ENCODE measurements at places on chromosomes 3 and 15. TPM values are rescaled to one million over a fixed set of nuclear protein-coding genes. Genes with fewer than 3 reads are reported as not detected.
A peak's percentile ranks its signal among the peaks of the same experiment; 100 is the strongest.

DNA sequence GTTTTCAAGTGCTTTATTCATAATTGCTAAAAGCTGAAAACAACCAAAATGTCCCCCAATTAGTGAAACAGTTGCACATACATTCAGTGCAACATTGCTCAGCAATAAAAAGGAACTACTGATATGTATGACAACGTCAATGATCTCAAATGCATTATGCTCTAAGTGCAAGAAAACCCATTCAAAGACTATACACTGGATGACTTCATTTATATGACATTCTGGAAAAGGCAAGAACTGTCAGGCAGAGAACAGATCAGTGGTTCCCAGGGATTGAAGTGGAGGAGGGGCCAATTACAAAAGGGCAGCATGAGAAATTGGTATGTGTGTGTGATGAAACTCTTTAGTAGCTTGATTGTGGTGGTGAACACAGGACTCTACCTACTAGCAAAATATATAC, 585.6 kb downstream of the TBL1XR1 start:
- no peak overlapping the region for H3K4me3 ChIP-seq
- no peaks in the 10 kb centered on the region for H3K4me1 ChIP-seq

DNA sequence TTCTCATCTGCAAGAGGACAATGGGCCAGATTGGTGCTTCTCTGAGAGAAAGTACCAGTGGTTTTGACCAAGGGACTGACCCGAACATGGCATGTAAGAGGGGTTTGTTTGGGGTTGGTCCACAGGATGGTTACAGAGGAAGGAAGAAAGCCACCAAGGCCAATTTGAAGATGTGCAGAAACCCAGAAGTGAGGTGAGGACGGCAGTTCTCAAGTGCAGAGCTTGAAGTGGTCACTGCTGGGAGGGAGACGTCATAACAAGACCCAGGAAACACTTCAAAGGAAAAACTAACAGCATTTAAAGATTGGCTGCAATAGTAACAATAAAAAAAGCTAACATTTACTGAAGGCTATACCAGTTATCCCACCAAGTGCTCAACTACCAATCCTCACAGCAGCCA, 29.1 kb downstream of the LIPC start:
- H3K4me3 ChIP-seq, result no peak overlapping the region
- no peak for DNase-seq
- H3K4me1 ChIP-seq, result peaks cover 5% of the 10 kb centered on the region
- H3K27ac ChIP-seq, result no peak overlapping the region
- H3K27me3 ChIP-seq, result no peaks in the 10 kb centered on the region
- no peaks in the 10 kb centered on the region for H3K36me3 ChIP-seq

- no peak overlapping the region for H3K27ac ChIP-seq
- H3K4me3 ChIP-seq, result no peak overlapping the region
- H3K4me1 ChIP-seq, result no peaks in the 10 kb centered on the region
- H3K27me3 ChIP-seq, result no peaks in the 10 kb centered on the region
- DNase-seq, result no peak
- H3K36me3 ChIP-seq, result no peaks in the 10 kb centered on the region
Observed at GRCh38 chr3:6601374-6601773, 259.5 kb upstream of the GRM7 start.

DNA sequence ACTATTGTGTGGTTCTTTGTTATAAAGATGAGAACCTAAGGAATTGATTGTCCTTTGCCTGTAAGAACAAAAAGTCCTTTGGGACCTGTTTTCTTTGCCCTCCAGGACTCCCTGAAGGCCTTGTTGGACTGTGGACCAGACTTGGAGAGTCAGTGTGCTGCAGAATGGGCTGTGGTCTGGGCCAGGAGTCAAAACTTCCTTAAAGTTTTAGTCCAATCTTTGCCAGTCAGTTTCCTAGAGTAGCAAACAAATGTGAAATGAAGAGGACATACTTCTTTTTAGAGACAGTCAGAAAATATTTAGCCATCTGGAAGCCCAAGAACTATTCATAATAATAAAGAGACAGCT, 45.4 kb downstream of the PDE8A start:
- H3K4me3 ChIP-seq, result no peak overlapping the region
- H3K27ac ChIP-seq, result no peak overlapping the region
- H3K27me3 ChIP-seq, result no peaks in the 10 kb centered on the region
- H3K4me1 ChIP-seq, result peaks cover 20% of the 10 kb centered on the region

DNA sequence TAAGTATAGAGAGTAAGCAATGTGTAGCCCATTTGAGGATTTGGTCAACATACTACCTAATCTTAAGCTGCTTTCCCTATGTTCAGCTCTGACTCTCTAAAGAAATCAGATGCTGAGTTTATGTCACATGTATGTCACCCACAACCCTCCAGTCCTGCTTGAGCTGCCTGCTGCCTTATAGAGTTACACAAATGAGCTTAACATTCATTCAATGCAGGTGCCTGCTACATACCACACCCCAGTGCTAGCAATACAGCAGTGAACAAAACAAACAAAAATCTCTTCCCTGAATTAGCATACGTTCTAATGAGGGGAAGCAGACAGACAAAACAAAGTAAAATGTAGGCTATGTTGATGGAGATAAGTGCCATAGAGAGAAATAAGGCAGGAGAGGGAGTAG, 93.0 kb downstream of the HHLA2 start:
- H3K4me1 ChIP-seq, result no peaks in the 10 kb centered on the region
- no peak for DNase-seq
- no peak overlapping the region for H3K4me3 ChIP-seq
- H3K27me3 ChIP-seq, result peaks cover 31% of the 10 kb centered on the region

- H3K36me3 ChIP-seq, result no peaks in the 10 kb centered on the region
- DNase-seq, result peak; percentile 98
- no peak overlapping the region for H3K4me3 ChIP-seq
- no peak overlapping the region for H3K27ac ChIP-seq
- H3K27me3 ChIP-seq, result peaks cover 18% of the 10 kb centered on the region
Observed at GRCh38 chr3:38738630-38739395, 77.2 kb downstream of the SCN10A start.

- H3K4me3 ChIP-seq, result no peak overlapping the region
- H3K36me3 ChIP-seq, result no peaks in the 10 kb centered on the region
- no peaks in the 10 kb centered on the region for H3K27me3 ChIP-seq
- H3K4me1 ChIP-seq, result no peaks in the 10 kb centered on the region
- no peak overlapping the region for H3K27ac ChIP-seq
- no peak for DNase-seq
Observed at GRCh38 chr3:72515281-72515680, 333.0 kb downstream of the SHQ1 start.

PPARG gene
- 4.5 TPM for total RNA-seq

EEF1AKMT4 gene
- 5.2 TPM for total RNA-seq

GRCh38 chr3:112623213-112623612, 17.7 kb downstream of the CCDC80 start:
- no peak for DNase-seq
- H3K4me1 ChIP-seq, result peaks cover 4% of the 10 kb centered on the region
- no peaks in the 10 kb centered on the region for H3K27me3 ChIP-seq
- no peaks in the 10 kb centered on the region for H3K36me3 ChIP-seq
- no peak overlapping the region for H3K27ac ChIP-seq

PLA2G4D gene
- not detected for total RNA-seq

TPRG1 gene
- 0.69 TPM for total RNA-seq

TUSC7 gene
- total RNA-seq, result not detected

- no peak overlapping the region for H3K4me3 ChIP-seq
- peaks cover 14% of the 10 kb centered on the region for H3K36me3 ChIP-seq
- no peaks in the 10 kb centered on the region for H3K4me1 ChIP-seq
- no peak overlapping the region for H3K27ac ChIP-seq
- DNase-seq, result no peak
- H3K27me3 ChIP-seq, result no peaks in the 10 kb centered on the region
Observed at GRCh38 chr3:196736670-196737374, 2.8 kb upstream of the PAK2 start.

TGM5 gene
- total RNA-seq, result not detected

ACTC1 gene
- total RNA-seq, result 77.6 TPM

SCAPER gene
- 11.8 TPM for total RNA-seq

TBCCD1 gene
- 12.6 TPM for total RNA-seq

DNA sequence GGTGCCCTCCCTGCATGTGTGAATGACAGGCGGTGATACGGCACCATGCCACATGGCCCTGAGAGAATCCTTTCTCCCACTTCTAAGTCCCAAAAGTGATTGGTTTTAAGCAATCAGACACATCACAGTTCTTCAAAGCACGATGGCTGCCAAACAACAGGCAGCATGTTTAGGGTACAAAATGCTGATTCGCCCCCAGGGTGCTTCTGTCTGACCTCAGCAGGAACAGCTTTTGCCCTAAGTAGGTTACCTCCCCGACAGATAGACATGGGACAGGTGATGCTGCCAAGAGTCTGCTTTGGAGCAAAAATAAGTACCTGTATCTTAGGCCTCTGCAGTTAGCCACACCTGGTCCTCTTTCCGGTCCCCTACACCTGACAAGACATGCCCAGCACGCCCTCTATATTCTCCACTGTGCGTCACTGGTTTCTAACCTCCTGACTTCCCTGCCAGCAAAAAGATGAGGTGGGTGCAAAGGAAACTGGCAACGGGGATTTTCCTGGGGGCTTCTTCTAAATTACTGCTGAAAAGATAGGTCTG, 549.8 kb downstream of the FOXP1 start:
- H3K36me3 ChIP-seq, result peaks cover 3% of the 10 kb centered on the region
- no peak overlapping the region for H3K27ac ChIP-seq
- DNase-seq, result no peak
- no peaks in the 10 kb centered on the region for H3K27me3 ChIP-seq

C3orf20 gene
- total RNA-seq, result not detected

GRCh38 chr3:155885292-155885691, 14.8 kb downstream of the GMPS start:
- H3K36me3 ChIP-seq, result no peaks in the 10 kb centered on the region
- DNase-seq, result no peak
- H3K4me1 ChIP-seq, result no peaks in the 10 kb centered on the region
- no peak overlapping the region for H3K27ac ChIP-seq
- H3K27me3 ChIP-seq, result no peaks in the 10 kb centered on the region
- no peak overlapping the region for H3K4me3 ChIP-seq

DNA sequence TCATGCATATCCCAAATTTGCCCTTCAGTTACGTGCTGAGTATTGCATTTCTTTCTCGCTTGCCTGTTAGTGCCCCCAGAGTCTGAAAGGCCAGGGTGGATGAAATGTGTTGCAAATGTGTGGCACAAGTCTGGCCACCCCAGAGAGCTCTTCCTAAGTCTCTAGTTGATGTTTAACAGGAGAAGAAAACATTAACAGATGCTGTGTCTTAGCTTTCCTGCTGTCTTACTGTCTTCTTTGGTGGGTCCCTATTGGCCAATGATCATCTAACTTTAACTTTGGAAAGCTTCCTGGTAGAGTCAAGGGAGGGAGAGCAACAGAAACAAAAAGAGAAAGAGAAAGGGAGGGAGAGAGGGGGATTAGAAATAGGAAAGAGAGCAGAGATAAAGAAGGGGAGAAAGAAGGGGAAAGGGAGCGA, 76.7 kb upstream of the P3H2 start:
- H3K4me3 ChIP-seq, result peak overlapping the region; percentile 37
- no peaks in the 10 kb centered on the region for H3K27me3 ChIP-seq
- peak; percentile 54 for DNase-seq
- H3K36me3 ChIP-seq, result no peaks in the 10 kb centered on the region
- no peak overlapping the region for H3K27ac ChIP-seq

PPP2R3A gene
- 11.2 TPM for total RNA-seq

ATXN7 gene
- total RNA-seq, result 28.8 TPM

DNA sequence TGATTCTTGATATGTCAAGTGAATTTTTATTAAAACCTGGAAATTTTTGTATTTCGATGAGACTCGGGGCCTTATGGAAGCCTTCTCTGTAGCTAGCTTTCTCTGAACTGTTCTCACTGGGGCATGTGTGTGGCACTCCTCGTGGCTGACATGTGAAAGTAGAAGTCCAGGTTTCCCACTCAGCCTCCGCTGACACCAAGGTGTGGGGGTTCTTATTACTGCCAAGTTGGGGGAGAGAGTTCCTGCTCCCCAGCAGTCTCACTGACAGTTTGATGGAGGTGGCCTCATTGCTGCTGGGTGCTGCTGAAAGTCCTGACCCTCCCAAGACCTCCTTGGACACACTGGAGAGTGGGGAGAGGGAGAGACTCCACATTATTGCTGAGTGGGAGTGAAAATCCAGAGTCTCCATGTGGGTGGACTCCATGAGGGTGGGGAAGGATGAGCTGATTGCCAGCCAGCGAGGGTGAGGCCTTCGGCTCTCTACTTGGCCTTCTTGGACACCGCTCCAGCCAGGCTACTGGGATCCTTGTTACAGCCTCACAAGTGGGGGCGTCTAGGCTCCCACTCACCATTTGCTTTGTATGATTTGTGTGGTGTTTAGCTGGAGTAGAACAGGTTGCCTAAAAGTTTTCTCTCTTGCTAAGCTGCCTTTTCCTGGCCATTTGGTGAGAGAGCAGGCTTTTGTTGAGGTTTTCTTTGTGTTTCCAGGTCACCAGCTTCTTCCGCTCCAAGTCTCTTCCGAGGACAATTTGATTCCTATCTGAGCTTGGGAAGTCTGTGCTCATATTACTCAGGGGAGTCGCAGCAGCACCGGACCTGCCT, 64.1 kb downstream of the LSM3 start:
- H3K4me1 ChIP-seq, result no peaks in the 10 kb centered on the region
- no peaks in the 10 kb centered on the region for H3K36me3 ChIP-seq
- no peak overlapping the region for H3K27ac ChIP-seq
- peaks cover 76% of the 10 kb centered on the region for H3K27me3 ChIP-seq
- DNase-seq, result no peak

C3orf52 gene
- total RNA-seq, result 7.1 TPM

DNA sequence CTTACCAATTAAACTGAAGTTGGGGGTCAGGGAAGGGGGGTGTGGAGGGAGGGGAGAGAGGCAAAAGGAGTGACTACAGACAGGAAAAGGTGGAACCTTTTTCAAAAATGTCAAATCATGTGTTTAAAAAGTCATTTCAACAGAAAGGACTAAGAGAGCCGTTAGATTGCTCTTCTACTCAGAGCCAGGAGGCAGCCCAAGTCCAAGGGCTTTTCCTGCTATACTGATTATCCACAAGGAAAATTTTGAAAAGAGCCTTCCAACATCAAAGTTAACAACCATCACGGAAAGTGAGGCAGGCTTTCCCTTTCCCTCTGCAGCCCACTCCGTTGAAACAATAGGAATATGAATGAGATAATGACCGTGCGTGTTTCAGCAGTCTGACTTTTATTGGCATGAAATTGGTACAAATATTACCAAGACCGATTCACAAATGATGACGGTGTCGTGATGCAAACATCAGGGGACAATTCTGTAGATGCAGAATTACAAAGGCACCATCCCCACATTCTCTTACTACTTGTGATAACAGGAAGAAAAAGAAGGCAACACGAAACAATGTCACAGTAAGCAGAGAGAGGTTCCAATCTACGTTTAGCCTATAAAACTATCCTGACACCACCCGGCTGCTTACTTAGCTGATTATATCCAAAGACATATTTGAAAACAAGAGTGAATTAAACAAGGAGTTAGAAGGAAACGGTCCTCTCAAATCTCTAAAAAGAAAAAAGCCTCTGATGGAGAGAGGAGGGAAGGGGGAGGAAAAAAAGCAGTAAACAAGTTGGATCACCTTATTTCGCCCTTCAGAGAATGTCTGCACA, 453.7 kb downstream of the FOXP1 start:
- peak overlapping the region; percentile 51 for H3K4me3 ChIP-seq
- peak overlapping the region; percentile 55 for H3K27ac ChIP-seq
- H3K36me3 ChIP-seq, result no peaks in the 10 kb centered on the region
- no peaks in the 10 kb centered on the region for H3K27me3 ChIP-seq
- H3K4me1 ChIP-seq, result peaks cover 17% of the 10 kb centered on the region

GRCh38 chr3:123907720-123908119, 23.6 kb upstream of the MYLK start:
- DNase-seq, result no peak
- H3K4me3 ChIP-seq, result no peak overlapping the region
- no peaks in the 10 kb centered on the region for H3K36me3 ChIP-seq
- H3K27me3 ChIP-seq, result no peaks in the 10 kb centered on the region
- H3K27ac ChIP-seq, result no peak overlapping the region

GRCh38 chr3:194725346-194725745, 39.7 kb downstream of the FAM43A start:
- no peak for DNase-seq
- H3K27me3 ChIP-seq, result no peaks in the 10 kb centered on the region
- H3K36me3 ChIP-seq, result no peaks in the 10 kb centered on the region
- H3K27ac ChIP-seq, result no peak overlapping the region
- peaks cover 3% of the 10 kb centered on the region for H3K4me1 ChIP-seq

GNAT1 gene
- 0.42 TPM for total RNA-seq
